ENCODE measurements at places on chromosomes 5 and 9.
A peak's percentile ranks its signal among the peaks of the same experiment; 100 is the strongest.

GRCh38 chr9:89353989-89354388 lies 35.7 kb downstream of the SECISBP2 start:
- DNase-seq = no peak

GRCh38 chr5:133353741-133354140 lies 258.6 kb downstream of the FSTL4 start:
- DNase-seq = no peak

GRCh38 chr9:93965830-93966577 lies 10.8 kb upstream of the BARX1 start:
- DNase-seq = no peak

- DNase-seq = peak; percentile 69
These were observed 48.2 kb downstream of the KIF2A start for GRCh38 chr5:62354028-62354874.

GRCh38 chr5:94872526-94872925 lies 254.1 kb downstream of the SLF1 start:
- DNase-seq = no peak

DNA sequence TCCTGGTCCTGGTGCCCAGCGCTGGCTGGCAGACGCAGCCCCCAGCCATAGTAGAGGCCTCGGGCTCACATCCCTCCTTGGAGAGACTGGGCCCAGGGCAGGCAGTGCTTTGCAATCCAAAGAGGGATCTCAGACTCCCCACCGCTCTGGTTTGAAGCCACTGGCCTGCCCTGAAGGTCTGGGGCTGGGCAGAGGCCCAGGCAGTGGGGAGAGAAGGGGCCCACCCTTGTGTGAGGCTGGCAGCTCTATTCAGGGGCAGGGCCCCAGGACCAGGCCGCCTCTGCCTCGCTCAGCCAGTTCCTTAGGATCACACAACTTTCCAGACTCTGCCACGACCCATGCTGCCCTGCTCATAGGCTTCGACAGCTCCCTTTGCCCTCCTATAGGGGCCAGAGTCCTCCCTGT lies 10.7 kb upstream of the SEC16A start:
- DNase-seq = no peak

DNA sequence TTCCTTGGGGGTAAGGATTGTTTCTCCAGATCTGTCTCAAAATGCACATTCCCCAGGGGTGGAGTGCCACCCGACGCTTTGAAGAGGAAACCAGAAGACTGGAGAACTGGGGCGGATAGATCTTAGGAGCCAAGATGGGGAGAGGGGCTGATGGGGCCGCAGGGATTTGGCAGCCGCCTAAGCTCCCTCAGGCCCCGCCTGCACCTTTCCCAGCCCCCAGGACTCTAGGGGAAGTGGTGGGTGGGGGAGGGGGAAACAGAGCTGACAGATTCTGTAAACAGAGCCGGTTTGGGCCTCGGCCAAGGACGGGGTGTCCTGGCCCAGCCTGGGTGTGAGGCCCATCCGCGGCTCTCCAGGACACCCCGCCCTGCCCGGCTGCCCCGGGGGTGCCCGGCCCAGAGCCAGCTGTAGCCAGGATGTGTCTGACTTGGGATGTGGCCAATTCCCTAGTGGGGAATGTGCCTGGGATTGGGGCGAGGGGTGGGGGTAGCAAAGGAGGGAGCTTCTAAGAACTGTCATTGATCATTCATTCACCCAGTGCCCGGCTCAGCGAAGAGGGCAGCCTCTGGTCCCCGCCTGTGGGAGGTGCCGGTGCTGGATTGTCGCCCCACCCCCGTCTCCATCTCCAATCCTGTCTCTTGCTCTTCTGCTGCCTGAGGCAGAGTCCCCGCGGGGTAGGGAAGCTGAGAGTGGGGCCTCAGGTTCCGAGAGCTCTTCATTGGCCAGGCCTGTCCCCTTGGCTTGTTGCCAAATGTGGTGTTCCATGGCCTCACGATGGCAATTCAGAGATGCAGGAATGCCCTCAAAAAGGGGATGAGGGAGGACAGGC lies 54.8 kb upstream of the CDKN2AIPNL start:
- peak; percentile 34 for DNase-seq

DNA sequence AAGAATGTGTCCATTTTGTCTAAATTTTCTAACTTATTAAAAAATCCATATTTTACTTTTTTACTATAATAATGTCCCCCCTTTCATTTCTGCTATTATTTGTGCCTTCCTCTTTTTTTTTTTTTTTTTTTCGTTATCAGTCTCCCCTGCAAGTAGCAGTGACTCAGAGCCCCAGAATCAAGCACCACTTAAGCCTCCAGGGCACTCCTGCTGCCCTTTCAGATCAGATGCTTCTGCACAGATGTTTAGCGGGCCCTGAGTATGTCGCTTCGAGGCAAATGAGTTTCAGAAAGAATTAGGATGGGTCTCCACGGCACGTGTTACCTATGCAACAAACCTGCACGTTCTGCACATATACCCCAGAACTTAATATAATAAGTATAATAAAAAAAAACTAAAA lies 11.7 kb downstream of the MED7 start:
- no peak for DNase-seq

- DNase-seq = peak; percentile 54
These were observed 11.7 kb downstream of the TSPAN17 start for GRCh38 chr5:176658817-176659511.

DNA sequence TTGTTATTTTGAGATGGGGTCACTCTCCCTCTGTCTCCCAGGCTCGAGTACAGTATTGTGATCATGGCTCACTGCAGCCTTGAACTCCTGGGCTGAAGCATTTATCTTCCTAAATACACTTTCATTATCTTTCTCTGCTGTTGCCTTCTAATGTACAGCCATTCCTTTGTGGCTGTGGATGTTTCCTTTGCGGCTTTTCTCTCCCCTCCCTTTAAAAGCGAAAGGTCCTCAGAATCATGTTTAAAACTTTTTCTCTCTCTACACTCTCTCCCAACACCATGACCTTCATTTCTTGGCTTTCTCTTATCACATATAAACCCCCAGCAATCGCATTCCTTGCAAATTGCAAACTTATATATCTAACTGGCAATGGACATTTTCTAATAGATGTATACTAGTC lies 1.6 kb downstream of the IFNA2 start:
- DNase-seq = no peak

GRCh38 chr5:94245608-94246007 lies 372.8 kb downstream of the KIAA0825 start:
- no peak for DNase-seq

- DNase-seq = no peak
These were observed 73.5 kb downstream of the MTAP start for GRCh38 chr9:21875893-21876292.

DNA sequence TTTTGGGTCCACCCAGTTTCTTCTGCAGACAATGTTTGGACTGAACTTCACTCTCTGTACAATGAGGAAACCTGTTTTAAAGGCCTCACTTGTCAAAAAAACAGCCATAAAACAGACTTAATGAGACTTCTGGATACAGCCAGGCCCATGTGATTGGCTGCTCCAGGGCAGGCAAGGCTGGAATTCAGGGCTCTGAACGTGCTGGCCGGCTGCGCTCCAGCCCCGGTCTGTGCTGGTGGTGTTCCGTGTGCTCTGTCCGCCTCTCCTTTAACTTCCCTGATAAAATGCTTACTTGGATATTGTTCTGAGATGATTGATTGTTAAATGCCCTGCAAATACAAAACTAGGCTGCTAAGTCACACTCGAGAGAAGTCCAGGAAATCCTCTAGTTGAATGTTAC lies 131.2 kb upstream of the KLF4 start:
- no peak for DNase-seq

DNA sequence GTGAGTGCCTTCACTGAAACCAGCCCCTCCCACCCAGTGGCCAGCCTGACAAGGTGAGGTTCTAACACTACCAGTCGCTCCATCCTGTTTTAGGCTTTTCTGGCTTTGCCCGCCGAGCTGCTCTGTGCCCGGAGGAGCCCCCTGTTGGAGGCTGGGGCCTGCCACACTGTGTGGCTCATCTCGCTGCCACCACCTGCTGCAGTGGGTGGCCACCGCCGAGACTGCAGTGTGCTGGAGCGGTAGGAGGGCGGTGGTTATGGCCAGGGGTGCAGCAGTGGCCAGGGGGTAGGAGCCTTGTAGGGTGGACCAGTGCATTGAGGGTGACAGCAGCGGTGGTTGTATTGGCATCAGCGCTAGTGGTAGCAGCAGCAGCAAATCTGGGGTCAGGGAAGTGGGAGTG lies 74.7 kb upstream of the PCAT7 start:
- DNase-seq = no peak

- DNase-seq = no peak
These were observed 19.2 kb upstream of the PITX1 start for GRCh38 chr5:135053278-135053677.

GRCh38 chr5:43165323-43165722 lies 26.7 kb upstream of the NIM1K start:
- no peak for DNase-seq

- no peak for DNase-seq
These were observed 1983.0 kb upstream of the C9orf72 start for GRCh38 chr9:29556317-29556716.

GRCh38 chr5:117954331-117954730 lies 1034.0 kb downstream of the DTWD2 start:
- no peak for DNase-seq

DNA sequence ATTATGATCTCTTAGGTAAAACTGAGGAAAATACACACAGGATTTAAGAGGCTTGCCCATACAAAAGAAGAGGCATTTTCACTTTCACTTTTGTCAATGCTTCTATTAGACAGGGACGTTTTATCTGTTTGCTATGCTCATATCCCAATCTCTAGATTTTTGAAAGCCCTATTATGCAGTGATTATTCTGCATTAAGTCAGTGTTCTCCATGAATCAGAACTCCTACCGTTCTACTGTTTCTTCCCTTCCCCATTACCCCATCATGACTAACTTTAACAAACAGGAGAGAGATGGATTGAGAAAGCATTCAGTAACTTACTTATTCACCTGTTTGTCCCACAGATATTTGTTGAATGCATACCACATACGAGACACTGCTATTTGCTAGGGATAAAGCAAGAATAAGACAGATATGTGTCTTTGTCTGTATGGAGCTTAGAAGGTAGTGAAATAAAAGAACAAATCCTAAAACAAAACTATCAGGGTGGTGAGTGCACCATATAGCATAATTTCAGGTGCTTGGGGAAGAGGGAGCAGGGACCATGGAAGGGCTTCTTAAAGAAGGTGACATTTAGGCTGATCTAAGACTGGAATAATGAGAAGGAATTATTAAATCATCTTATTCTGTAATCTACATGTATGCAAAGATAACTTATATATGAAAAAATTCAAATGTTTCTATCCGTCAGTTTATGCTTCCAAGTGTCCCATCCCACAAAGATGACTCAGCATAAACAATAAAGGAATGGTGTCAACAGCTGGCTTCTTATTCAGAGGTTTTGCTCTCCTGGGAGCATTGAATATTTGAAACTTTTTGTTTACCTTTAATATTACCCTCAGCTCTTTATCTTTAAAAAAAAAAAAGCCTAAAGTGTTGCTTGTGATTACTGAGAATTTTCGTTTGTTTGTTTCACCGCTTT lies 328.1 kb downstream of the HINT1 start:
- peak; percentile 14 for DNase-seq

- no peak for DNase-seq
These were observed 181.1 kb upstream of the SPEF2 start for GRCh38 chr5:35436400-35437057.

DNA sequence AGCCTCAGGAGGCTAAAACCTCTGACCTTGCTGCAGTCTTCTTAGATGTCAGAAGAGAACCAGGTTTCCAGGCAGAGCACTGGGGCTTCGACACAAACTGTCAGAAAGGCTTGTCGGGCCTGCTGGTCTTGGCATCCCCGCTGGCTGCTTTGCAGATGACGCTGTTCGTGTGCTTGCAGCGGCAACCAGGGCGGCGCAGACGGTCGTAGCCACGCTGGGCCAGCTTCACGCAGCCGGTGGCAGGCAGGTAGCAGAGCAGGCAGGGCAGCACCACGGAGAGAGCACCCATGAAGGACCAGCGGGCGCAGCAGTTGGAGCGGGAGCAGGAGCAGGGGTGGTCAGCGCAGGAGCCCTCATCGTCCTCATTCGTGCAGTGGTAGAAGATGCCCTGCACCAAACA lies 10.7 kb downstream of the SPRY4 start:
- DNase-seq = no peak

- peak; percentile 3 for DNase-seq
These were observed 139.5 kb upstream of the DMRTA1 start for GRCh38 chr9:22307013-22307711.

GRCh38 chr9:36088020-36088419 lies 48.5 kb upstream of the GLIPR2 start:
- DNase-seq = no peak

DNA sequence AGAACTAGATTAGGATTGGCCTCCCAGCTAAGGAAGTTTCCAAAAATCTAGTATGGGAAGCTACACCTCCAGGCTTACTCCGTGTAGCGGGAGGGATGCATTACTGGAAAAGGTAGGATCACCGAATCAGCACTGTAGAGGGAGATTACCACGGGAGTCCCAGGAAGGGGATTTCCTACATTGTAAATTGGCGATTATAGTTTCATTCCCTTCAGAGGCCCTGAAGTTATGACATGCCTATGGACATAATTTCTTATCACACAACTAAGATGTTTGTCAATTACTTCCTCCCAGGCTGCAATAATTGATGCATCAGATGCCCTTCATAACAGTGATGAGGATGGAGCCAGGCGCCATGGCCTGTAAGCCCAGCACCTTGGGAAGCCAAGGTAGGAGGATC lies 71.2 kb upstream of the NR4A3 start:
- DNase-seq = no peak

DNA sequence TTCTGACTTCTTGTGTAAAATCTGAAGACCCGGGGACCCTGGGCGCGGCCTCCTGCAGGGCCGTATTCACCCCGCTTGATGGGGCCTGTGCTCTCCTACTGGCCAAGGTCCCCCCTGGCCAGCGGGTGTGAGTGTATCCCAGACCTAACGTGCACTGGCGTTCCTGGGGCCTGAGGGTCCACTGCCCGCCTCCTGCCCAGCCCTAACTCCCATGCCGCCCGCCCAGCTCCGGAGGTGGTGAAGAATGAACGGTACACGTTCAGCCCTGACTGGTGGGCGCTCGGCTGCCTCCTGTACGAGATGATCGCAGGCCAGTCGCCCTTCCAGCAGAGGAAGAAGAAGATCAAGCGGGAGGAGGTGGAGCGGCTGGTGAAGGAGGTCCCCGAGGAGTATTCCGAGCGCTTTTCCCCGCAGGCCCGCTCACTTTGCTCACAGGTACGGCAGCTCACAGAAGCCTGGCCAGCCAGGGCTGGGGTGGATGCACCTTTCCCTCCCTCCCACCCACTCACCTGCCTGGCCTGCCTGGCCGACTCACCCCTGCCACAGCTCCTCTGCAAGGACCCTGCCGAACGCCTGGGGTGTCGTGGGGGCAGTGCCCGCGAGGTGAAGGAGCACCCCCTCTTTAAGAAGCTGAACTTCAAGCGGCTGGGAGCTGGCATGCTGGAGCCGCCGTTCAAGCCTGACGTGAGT lies 9.5 kb downstream of the GRK6 start:
- no peak for DNase-seq

GRCh38 chr9:124045076-124045829 lies 33.7 kb downstream of the LHX2 start:
- no peak for DNase-seq
